ENCODE measurements at places on chromosomes 2 and 18.

- no peak for DNase-seq
Measured at GRCh38 chr2:26733413-26733812, 30.7 kb upstream of the SLC35F6 start.

GRCh38 chr2:143524119-143524553 is 394.9 kb downstream of the ARHGAP15 start:
- no peak for DNase-seq

GRCh38 chr2:177552422-177553175 is 160.0 kb downstream of the AGPS start:
- DNase-seq, result peak; percentile 73

DNA sequence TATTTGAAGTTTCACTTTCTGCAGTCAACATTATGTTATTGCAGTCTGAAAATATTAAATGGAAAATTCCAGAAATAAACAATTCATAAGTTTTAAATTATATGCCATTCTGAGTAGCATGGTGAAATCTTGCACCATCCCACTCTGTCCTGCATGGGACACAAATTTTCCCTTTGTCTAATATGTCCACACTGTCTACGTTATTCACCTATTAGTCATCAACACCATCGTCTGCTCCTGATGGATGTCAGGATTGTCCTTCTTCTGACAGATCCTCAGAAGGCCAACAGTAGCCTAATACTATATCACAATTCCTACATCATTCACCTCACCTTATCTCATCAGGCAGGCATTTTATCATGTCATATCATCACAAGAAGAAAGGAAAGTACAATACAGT is 163.1 kb downstream of the TXNL1 start:
- no peak for DNase-seq

GRCh38 chr18:75216212-75216910 is 5.8 kb downstream of the TSHZ1 start:
- no peak for DNase-seq

DNA sequence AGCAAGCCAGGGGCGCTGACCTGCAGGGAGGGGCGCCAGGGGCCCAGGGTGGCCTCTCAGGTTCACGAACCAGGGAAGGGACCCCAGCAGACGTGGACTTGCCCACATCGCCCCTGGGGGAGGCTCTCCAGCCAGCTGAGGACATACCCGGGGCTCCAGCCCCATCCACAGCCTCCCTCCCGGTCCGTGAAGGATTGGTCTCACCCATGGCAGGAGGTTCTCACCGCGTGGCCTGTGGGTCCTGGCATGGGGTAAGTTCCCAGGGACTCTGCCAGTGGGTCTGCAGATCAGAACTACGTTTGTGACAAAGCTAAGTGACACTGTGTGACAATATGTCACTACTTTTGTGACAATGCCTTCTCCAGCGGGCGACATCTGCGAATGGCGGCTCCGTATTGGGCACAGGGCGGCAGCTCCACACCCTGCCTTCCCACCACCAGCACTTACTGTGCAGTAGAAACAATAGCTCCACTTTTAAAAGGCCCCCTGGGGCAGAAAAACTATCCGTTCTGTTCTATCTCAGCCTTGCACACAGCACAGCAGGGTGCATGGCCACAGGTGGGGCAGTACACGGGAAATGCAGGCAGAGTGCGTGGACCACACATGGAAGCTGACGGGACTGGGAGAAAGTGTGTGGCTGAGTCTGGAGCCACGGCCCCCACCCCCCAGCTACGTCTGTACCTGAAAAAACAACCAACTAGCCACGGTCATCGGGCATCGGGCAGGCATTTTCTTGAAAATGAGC is 65.2 kb upstream of the CTDP1 start:
- no peak for DNase-seq

DNA sequence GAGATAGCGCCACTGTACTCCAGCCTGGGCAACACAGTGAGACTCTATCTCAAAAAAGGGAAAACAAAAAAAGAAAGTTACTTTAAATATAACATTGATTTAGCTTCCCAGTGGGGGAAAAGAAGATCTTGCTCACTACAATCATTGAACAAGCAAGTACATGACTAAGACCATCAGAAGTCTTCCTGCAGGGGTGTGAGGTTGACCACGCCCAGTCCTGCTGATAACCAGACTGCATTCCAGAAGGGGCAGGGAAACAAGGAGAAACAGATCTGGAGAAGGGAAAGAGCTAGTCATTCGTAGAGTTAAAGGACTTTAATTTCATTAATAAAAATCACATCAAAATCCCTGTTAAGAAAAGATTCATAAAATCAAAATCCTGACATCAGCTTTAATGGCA is 77.5 kb downstream of the EPHA4 start:
- DNase-seq, result no peak

DNA sequence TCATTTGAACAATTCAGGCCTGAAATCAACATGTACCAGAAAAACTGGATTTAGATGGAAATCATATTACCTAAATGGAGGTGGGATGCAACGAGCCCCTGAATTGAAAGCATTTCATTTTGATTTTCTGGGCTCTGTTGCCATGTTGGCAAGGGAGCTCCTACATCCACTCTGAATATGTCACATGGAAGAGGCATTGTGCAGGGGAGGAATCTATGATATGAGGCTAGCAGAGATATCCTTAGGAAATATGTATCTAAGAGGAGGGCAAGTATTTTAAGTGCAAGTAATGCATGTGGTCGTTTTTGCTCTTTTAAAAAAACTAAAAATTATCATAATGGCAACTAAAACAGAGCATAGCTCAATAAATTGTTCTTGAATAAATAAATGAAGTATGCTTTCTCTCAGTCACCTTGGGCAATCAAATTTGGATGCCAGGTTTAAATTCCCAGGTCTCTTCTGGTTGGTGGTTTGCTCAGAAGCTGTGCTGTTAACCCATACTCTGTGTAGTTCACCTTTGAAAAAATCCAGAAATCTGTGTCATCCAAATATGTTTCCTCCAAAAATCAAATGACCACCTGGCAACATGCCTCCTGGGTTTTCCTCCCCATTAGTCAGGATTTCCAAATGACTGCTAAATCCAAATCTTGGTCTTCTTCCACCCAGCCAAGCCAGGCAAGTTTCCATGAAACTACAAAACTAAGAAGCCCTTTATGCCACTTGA is 6.5 kb upstream of the LGALSL start:
- DNase-seq, result no peak

DNA sequence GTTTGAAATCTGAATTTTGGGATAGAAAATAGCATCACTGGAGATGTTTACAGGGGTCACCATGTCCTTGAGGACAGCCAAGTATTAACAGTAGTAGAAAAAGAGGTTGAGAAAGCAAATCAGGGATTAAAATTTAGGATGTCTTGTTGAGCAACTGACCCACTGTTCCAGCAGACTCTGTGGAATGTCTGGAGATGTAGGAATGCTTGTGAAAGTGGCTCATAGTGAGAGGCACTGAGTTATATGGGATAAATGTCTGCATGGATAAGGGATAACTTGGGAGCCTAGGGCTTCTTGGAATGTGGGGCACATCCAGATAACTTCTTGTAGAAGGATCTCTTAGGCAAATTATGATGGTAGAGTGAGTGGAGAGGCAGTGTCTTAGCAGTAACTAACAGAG is 495.0 kb downstream of the TMX3 start:
- DNase-seq, result no peak

DNA sequence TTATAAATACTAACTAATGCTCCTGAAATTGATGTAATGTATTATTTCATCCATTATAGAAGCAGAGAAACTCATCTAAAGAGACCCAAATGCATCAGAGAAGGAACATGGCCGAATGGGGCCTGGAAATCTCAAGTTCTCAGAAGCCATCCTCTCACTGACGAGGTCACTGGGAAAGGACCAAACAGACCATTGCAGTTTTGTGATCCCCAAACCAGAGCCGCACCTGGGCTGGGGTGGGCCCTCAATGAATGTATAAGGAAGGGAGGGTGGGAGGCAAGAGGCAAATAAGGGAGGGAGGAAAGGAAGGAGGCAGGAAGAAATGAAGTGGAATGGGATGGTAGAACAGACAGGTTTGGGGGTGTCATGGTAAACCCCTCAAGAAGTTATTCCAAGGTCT is 245.3 kb upstream of the ID2 start:
- no peak for DNase-seq

- DNase-seq, result no peak
Measured at GRCh38 chr2:222802514-222803196, 58.2 kb upstream of the ACSL3 start.

GRCh38 chr2:172516299-172516698 is 39.6 kb upstream of the PDK1 start:
- no peak for DNase-seq

- DNase-seq, result no peak
Measured at GRCh38 chr2:26530696-26531095, 52.8 kb upstream of the OTOF start.

DNA sequence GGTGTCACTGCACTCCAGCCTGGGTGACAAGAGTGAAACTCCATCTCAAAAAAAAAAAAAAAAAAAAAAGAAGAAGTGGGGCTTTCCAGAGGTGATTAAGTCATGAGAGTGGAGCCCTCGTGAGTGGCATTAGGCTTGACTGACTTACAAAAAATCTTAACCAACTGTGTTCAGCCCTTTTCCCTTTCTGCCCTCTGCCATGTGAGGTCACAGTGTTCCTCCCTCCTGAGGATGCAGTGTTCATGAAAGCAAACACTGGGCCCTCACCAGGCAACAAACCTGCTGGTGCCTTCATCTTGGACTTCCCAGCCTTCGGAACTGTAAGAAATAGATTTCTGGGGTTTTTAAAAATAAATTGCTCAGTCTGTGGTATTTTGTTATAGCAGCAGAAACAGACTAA is 37.0 kb upstream of the METTL21A start:
- no peak for DNase-seq

- no peak for DNase-seq
Measured at GRCh38 chr18:73119574-73119973, 251.8 kb upstream of the NETO1 start.

GRCh38 chr2:127985735-127986134 is 42.1 kb downstream of the SAP130 start:
- DNase-seq, result no peak

GRCh38 chr18:74714791-74715190 is 117.1 kb downstream of the ZNF407 start:
- DNase-seq, result no peak

- no peak for DNase-seq
Measured at GRCh38 chr2:88071365-88071764, 3.7 kb downstream of the SMYD1 start.

GRCh38 chr18:12599543-12599942 is 58.4 kb downstream of the SPIRE1 start:
- DNase-seq, result no peak

- no peak for DNase-seq
Measured at GRCh38 chr2:240478346-240479110, 43.1 kb downstream of the GPC1 start.

- DNase-seq, result no peak
Measured at GRCh38 chr2:112787729-112788393, 3.6 kb upstream of the IL1A start.

DNA sequence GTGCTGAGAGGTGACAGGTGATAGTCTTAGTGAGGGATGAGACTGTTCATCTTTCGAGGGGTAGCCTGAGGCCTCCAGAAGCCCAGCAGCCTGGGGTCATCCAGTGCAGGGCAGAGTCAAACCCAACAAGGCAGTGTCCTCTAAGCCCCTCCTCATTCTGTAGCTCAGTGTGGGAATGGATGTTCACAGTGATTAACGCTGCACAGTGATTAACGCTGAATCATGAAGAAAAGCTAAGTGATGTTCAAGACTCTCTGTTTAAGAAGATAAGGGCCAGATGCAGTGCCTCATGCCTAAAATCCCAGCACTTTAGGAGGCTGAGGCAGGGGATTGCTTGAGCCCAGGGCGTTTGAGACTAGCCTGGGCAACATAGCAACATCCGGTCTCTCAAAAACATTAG is 56.3 kb upstream of the LAPTM4A start:
- DNase-seq, result no peak

GRCh38 chr2:76320716-76321115 is 610.0 kb upstream of the GCFC2 start:
- DNase-seq, result no peak

- no peak for DNase-seq
Measured at GRCh38 chr2:95306336-95306895, 9.3 kb downstream of the KCNIP3 start.

DNA sequence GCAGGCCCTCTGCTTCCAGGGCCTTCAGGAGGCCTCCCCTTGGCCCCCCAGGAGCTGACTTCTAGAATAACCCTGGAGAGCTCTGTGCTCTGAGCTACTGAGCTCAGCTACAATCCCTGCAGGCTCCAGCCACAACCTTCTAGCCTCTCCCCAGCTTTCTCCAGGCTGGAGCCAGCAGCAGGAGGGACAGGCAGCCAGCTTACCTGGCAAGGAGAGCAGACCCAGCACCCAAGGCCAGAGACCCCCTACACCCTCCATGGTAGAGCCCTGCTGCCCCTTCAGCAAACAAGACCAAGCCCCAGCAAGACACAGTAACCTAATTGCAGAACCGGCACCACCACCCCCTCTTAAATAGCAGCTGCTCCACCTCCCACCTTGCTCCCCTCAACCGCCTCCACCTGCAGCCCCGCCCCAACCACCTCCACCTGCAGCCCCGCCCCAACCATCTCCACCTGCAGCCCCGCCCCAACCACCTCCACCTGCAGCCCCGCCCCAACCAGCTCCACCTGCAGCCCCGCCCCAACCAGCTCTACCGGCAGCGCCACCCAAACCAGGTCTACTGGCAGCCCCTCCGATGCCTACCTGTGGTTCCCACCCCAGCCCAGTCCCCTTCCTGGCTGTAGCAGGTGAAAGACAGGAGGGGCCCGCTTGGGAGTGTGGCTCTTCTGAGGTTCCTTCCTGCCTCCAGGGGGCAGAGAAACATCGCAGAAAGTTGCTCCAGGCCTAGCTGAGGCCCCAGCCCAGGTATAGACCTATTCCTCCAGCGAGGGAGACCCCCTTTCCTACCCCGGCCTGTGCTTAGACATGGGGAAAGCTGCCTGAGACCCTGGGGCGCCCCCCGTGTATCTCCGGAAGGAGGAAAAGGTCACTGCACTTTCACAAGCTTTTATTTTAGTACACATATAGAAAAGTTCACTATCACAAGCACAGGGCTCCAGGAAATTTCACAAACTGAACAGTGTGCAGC is at the start of gene ASTL:
Gene ASTL, minus strand, starts transcription at position 324 of the 967 bp plus-strand sequence. Its CDS starts 66 bp downstream, at position 258.
- DNase-seq, result peak; percentile 52

- no peak for DNase-seq
Measured at GRCh38 chr18:3493501-3494244, 43.7 kb downstream of the TGIF1 start.

DNA sequence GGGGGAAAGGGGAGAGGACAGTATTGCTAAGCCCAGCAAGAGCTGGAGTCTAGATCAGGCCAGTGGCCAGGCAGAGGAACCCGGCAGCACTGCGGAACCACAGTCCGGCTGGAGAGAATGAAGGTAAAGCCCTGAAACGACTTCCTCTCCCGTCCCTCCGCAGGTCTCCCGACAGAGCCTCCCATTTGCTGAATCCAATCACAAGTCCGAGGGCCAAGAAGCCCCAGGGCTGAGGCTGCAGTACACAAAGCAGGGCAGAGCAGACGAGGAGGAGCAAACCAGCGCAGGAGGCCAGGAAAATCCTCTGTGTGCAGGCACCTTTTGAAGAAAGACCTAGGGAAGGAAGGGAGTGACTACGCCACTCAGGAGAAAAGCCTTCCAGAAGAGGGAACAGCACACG is 104.4 kb downstream of the OSBPL1A start:
- DNase-seq, result no peak
